ENCODE measurements at places on chromosomes 6 and 20.

GRCh38 chr6:117933471-117933870, 26.4 kb downstream of the SLC35F1 start:
- DNase-seq = peak; percentile 84

DNA sequence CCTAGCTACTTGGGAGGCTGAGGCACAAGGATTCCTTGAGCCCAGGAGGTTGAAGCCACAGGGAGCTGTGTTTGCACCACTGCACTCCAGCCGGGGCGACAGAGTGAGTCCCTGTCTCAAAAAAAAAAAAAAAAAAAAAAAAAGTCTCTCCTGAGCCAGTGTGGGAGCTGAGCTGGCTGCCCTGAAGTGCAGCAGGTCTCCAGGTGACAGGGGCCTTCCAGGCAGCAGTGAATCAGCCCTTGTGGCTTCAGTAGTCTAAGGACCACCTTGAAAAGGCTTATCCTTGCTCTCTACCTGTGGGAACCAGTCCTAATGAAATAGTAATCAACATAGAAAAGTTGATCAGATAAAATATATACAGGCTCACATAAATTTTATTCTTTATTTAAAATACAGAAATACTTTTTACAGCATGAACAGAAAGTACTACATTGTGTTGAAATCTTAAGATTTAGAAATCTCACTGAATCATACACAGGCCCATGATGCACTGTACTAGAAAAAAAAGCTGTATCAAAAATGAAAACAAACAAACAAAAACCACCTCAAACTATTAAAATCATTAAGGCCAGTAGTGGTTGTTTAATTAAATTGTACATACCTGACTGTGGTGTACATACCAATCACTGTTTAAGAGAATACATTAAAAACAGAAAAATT, 128.9 kb downstream of the SCML4 start:
- DNase-seq = no peak

GRCh38 chr6:165268987-165269386, 40.4 kb downstream of the C6orf118 start:
- no peak for DNase-seq

GRCh38 chr6:37554480-37554819, 54.8 kb upstream of the CCDC167 start:
- DNase-seq = no peak

DNA sequence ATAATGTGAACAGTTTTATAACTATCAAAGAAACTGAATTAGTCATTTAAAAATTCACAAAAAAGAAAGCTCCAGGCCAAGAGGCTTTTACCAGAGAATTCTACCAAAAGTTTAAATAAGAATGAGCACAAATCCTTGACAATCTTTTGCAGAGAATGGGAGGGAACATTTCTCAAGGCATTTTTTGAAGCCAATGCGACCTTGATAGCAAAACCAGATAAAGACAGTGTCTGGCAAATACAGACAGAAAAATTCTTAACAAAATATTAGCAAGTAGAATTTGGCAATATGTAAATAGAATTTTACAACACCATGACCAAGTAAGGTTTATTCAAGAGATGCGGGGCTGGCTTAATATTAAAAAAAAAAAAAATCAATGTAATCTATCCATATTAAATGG, 41.7 kb downstream of the RNF24 start:
- no peak for DNase-seq

- DNase-seq = no peak
Observed at GRCh38 chr6:49918787-49919186, 45.2 kb downstream of the DEFB114 start.

- no peak for DNase-seq
Observed at GRCh38 chr6:113529196-113529595, 327.9 kb upstream of the MARCKS start.

GRCh38 chr6:107556082-107556481, 66.2 kb downstream of the SOBP start:
- DNase-seq = peak; percentile 21

GRCh38 chr6:111486921-111487320, 3.9 kb upstream of the REV3L start:
- no peak for DNase-seq
